ENCODE measurements at places on chromosomes 1 and 21.

DNA sequence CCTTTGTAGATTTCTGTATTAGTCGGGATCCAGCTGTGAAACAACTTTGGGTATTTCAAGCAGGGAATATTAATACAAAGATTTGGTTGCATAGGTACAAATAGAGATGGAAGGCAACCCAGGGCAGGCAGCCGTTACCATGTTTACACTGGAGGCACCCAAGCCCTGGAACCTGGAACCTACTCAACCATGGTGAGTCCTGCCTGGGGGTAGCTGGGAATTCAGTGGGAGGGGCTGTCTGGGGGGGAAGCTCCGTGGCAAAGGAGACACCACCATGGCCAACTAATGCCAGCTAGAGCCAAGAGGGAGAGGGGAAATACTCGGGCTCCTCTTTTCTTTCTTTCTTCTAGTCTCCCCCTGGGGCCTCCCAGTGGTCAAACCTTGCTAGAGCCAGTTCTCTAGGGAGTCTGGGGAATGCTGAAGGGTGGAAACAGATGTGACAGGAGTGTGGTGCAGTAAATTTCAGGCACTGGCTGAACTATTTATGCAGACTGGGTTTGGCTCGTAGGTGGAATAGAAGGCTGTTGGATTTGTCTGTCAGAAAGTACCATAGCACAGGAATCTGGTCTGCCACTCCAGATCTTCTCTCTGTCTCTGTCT lies 91.9 kb upstream of the CACNA1E start:
- no peak for DNase-seq

GRCh38 chr1:17743008-17743647 lies 12.0 kb upstream of the ACTL8 start:
- no peak for DNase-seq

DNA sequence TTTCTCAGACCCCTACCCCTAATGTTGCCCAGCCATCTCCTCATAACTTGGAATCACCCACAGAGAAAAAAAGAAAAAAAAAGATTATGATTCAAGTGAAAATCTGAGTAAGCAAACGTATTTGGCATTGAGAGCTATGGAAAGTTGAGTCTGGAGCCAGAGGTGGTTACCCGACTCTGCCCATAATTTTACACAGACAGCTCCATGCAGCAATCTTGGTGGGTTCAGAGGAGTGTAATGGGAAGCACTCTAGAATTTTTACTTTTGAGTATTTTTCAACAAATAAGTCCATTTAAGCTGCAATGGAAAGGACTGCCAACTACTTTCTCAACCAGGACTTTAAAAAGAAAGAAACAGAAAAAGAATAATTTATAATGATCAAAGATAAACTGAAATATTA lies 62.7 kb downstream of the ZC3H11B start:
- no peak for DNase-seq

DNA sequence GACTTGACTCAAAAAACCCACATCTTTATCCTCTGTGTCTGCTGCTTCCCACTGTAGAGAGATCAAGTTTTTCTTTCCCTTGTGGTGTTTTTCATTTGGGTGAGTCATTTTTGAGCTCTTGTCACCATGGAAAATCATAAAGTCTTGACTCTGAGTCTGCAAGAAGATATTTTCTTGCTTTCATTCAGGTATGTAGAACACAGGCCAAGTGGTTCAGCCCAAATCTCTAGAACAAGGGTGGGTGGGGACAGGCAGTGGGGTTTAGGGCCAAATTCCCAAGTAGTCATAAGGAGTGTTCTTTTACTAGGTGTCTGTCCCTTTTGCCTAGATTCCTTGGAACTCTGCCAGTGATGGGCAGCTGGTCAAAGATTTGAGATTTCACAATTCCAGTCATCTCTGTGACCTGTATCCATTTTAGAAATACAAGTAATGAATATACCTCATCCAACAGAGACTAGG lies 21.5 kb upstream of the ARHGAP29 start:
- DNase-seq, result no peak

DNA sequence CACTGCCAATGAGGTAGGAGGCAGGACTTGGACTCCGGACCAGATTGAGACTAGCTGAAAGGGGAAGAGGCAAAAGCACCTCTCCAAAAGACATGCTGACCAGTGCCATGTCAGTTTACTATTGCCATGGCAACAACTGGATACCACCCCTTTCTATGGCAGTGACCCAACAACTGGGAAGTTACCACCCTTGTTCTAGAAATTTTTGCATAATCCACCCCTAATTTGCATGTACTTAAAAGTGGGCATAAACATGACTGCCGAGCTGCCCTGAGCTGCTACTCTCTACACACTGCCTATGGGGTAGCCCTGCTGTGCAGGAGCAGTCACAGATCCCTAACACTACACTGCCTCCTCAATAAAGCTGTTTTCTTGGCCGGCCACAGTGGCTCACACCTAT lies 19.0 kb upstream of the SLC6A9 start:
- DNase-seq, result no peak

- peak; percentile 42 for DNase-seq
Observed at GRCh38 chr1:159804924-159805323, 2.8 kb downstream of the FCRL6 start.

Measured in H54 (cell line).